ENCODE measurements at places on chromosomes 2 and 18. TPM values are rescaled to one million over a fixed set of nuclear protein-coding genes. Genes with fewer than 3 reads are reported as not detected.

Gene CHRNG
- total RNA-seq, result not detected

Gene ITSN2
- total RNA-seq, result 66.3 TPM

Gene C2orf76
- 8.2 TPM for total RNA-seq

Gene UPP2
- not detected for total RNA-seq

Gene ERFE
- 0.48 TPM for total RNA-seq

Gene CPO
- total RNA-seq, result 0.19 TPM

Gene CD8B
- total RNA-seq, result not detected

Gene ALLC
- not detected for total RNA-seq

Gene IGFBP5
- 0.65 TPM for total RNA-seq

Gene SERPINB12
- not detected for total RNA-seq

Gene GPR45
- not detected for total RNA-seq

Gene PTH2R
- not detected for total RNA-seq

Gene UGT1A8
- total RNA-seq, result not detected

Gene TMEFF2
- total RNA-seq, result not detected

Gene HAT1
- total RNA-seq, result 24.2 TPM

Gene SH2D6
- total RNA-seq, result not detected

Gene ZSWIM2
- 0.10 TPM for total RNA-seq

Gene SPRED2
- 2.9 TPM for total RNA-seq

Data from vein endothelial cell (primary cell).